ENCODE measurements at places on chromosomes 1 and 21.

GRCh38 chr1:21963477-21964217 lies 13.2 kb upstream of the CELA3B start:
- peak; percentile 80 for DNase-seq

- no peak for DNase-seq
Measured at GRCh38 chr1:84159533-84160240, 15.6 kb downstream of the PRKACB start.

GRCh38 chr21:27690426-27690825 lies 723.5 kb upstream of the ADAMTS5 start:
- no peak for DNase-seq

- DNase-seq = no peak
Measured at GRCh38 chr1:34354367-34354766, 177.7 kb downstream of the C1orf94 start.

- DNase-seq = no peak
Measured at GRCh38 chr1:37549341-37549740, 4.8 kb downstream of the SNIP1 start.

GRCh38 chr1:186628910-186629309 lies 51.3 kb downstream of the PTGS2 start:
- peak; percentile 29 for DNase-seq
